ENCODE measurements at places on chromosomes 11 and 22. TPM values are rescaled to one million over a fixed set of nuclear protein-coding genes. Genes with fewer than 3 reads are reported as not detected.

The BARX2 gene
- not detected for total RNA-seq

The DERL3 gene
- total RNA-seq = 2.6 TPM

The TEX12 gene
- not detected for total RNA-seq

The PANX2 gene
- total RNA-seq = 0.26 TPM

The FAT3 gene
- 0.18 TPM for total RNA-seq

The SCUBE2 gene
- 3.1 TPM for total RNA-seq

DNA sequence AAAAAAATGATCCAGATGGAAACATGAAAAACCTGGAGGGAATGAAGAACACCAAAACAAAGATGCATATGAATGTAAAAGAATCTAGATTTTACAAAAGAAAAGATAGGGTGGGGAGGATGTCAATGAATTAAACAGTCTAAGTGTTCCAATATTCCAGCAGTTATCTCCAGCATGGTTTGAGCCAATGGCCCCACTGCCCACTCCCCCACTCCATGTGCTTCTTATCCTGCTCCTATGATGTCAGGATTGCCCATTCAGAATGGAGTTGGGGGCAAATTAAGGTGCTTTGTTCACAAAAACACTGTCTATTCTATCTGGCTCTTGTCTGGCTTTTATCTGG is 1.2 kb upstream of the OR52K1 start:
- H3K27me3 ChIP-seq = no peaks in the 10 kb centered on the region
- H3K36me3 ChIP-seq = no peaks in the 10 kb centered on the region
- H3K4me1 ChIP-seq = no peaks in the 10 kb centered on the region
- no peak overlapping the region for H3K27ac ChIP-seq
- H3K4me3 ChIP-seq = no peak overlapping the region

GRCh38 chr11:96763244-96763643 is 373.4 kb downstream of the JRKL start:
- H3K27ac ChIP-seq = no peak overlapping the region
- no peak overlapping the region for H3K4me3 ChIP-seq
- no peaks in the 10 kb centered on the region for H3K27me3 ChIP-seq

- peak within 1 kb of the TSS; percentile 82 for H3K4me3 ChIP-seq
- H3K27me3 ChIP-seq = no peaks in the 10 kb centered on the region
- H3K4me1 ChIP-seq = peaks cover 7% of the 10 kb centered on the region
- H3K27ac ChIP-seq = peak within 1 kb of the TSS; percentile 92
- peaks cover 23% of the 10 kb centered on the region for H3K36me3 ChIP-seq
- DNase-seq = peak; percentile 95
These were observed at the start of gene MRPL11 for GRCh38 chr11:66438504-66439466. TSS of gene MRPL11 (minus strand) at chr11:66438848. CDS start at chr11:66438754, 94 bp downstream.

DNA sequence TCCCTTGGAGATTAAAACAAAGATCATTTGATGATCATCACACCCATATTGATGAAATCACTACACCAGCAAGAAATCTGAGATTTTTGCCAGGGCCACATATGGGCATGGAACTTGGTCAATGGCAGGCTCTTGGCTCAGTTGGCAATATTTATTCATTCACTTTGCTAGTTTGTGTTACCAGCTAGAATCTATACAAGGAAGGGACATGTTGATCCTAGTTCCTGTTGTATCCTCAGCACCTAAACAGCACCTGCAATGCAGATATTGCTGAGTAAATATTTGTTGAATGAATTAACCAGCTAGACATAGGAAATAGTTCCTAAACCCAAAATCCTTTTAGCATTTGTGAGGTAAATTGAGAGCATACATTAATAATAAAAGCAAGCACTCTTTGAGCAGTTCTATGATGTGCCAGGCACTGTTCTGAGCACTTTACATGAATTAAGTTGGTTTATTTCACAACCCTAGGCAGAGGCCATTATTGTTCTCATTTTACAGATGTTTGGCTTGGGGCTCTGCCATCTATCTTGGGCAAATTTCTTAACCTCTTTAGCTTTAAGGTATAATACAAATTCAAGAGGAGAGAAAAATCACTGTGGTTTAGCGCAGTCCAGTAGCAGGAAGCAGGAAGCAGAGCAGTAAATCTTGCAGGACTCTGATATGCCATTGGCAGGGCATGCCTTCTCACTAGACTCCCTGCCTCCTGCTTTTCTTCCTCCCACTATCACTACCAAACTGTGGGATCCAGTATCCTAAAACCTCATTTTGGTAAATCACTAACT is 1.6 kb downstream of the TRIM68 start:
- H3K4me1 ChIP-seq = no peaks in the 10 kb centered on the region
- no peak overlapping the region for H3K27ac ChIP-seq
- DNase-seq = no peak
- no peak overlapping the region for H3K4me3 ChIP-seq

DNA sequence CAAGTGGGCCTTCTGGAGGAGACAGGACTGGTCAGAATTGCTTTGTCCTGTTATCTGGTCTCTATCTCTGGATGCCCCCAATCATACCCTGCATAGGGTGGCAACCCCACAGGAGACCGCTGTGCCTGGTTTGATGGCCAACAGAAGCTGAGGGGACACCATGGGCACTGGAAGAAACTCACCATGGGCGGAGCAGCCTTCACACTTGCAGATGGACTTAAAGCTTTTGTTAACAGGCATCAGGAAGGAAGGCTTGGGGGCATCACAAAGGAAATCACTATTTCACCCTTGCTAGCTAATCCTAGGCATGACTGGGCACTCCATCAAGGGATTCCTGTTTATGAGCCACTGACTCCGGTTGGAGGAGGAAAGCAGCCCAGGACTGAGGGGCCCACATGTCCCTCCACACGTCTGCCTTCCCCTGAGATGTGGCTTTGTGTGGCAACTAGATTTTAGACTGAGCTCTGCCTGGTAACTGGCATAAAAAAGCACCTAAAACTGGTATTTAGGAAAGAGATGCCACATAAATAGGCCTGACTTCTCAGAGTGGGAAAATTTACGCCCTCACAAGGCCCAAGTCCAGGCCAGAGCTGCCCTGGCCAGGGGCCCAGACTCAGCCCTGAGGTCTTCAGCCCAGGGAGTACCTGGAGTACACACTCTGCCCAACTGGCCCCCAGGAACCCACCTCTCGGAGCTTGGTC is 57.0 kb upstream of the LYVE1 start:
- H3K27me3 ChIP-seq = no peaks in the 10 kb centered on the region
- peak overlapping the region; percentile 82 for H3K27ac ChIP-seq
- no peak for DNase-seq
- H3K36me3 ChIP-seq = no peaks in the 10 kb centered on the region

DNA sequence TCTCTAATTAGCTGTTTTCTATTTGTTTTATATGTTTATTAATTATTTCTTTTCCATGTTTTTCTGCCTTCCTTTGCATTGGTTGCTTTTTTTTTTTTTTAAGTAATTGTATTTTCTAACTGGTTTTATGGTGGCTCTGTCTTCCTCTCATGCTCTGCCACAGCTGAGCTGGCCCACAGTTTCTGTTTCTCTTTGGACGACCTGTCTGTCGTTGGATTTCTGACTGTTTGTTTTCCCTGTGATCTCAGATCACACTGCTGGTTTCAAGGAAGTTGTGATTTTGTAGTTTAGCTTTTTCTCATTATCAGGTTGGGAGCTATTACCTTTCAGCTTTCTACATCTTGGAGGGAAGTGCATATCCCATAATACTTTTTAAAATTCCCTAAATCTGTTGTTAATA is 15.9 kb upstream of the OR6M1 start:
- DNase-seq = no peak
- H3K36me3 ChIP-seq = no peaks in the 10 kb centered on the region
- H3K27ac ChIP-seq = no peak overlapping the region
- no peak overlapping the region for H3K4me3 ChIP-seq
- H3K4me1 ChIP-seq = no peaks in the 10 kb centered on the region

- no peak overlapping the region for H3K27ac ChIP-seq
- DNase-seq = no peak
- H3K4me3 ChIP-seq = no peak overlapping the region
- H3K27me3 ChIP-seq = no peaks in the 10 kb centered on the region
- no peaks in the 10 kb centered on the region for H3K4me1 ChIP-seq
- H3K36me3 ChIP-seq = no peaks in the 10 kb centered on the region
These were observed 210.8 kb downstream of the CEP164 start for GRCh38 chr11:117538263-117539135.

DNA sequence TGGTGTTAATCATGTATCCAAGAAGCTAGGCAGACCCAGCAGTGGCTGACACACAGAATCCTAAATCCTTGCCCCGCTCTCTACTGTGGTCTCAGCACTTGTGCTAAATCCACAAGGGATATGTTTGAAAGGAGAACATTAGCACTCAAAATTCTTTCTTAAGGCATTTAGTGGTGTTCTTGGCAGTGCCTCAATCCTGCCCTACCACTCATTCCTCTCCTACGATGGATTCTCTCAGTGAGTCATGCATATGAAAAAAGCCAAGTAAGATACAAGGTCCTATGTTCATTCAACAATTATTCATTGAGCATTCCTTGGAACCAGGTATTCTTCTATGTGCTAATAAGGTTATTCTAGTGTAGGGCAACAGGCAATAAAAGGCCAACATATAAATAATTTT is 31.2 kb downstream of the RRP8 start:
- no peak for DNase-seq
- H3K36me3 ChIP-seq = no peaks in the 10 kb centered on the region
- H3K4me1 ChIP-seq = peaks cover 14% of the 10 kb centered on the region
- H3K27me3 ChIP-seq = no peaks in the 10 kb centered on the region
- no peak overlapping the region for H3K27ac ChIP-seq

GRCh38 chr11:119668676-119669075 is 60.3 kb downstream of the NECTIN1 start:
- H3K4me1 ChIP-seq = peaks cover 21% of the 10 kb centered on the region
- H3K36me3 ChIP-seq = no peaks in the 10 kb centered on the region
- no peak overlapping the region for H3K27ac ChIP-seq
- no peak overlapping the region for H3K4me3 ChIP-seq
- DNase-seq = no peak

GRCh38 chr11:73944085-73944484 is 6.7 kb upstream of the DNAJB13 start:
- no peak for DNase-seq
- H3K27ac ChIP-seq = no peak overlapping the region
- no peaks in the 10 kb centered on the region for H3K27me3 ChIP-seq
- no peaks in the 10 kb centered on the region for H3K36me3 ChIP-seq

GRCh38 chr22:42591987-42592386 is 22.7 kb downstream of the POLDIP3 start:
- no peak overlapping the region for H3K4me3 ChIP-seq
- no peak for DNase-seq
- no peaks in the 10 kb centered on the region for H3K36me3 ChIP-seq
- H3K4me1 ChIP-seq = peaks cover 12% of the 10 kb centered on the region

- H3K4me1 ChIP-seq = peaks cover 21% of the 10 kb centered on the region
- peak within 1 kb of the TSS; percentile 100 for H3K27ac ChIP-seq
- H3K4me3 ChIP-seq = peak within 1 kb of the TSS; percentile 91
- peak; percentile 86 for DNase-seq
- H3K27me3 ChIP-seq = no peaks in the 10 kb centered on the region
These were observed at the start of gene UFD1 for GRCh38 chr22:19478901-19479354. TSS of gene UFD1 (minus strand) at chr22:19479193. CDS start at chr22:19479085, 108 bp downstream.

Data from adrenal gland (tissue), 19 donors.